Mesothelial cell of epicardium (in vitro differentiated cells): ENCODE measurements at places on chromosomes 12 and 14. TPM values are rescaled to one million over a fixed set of nuclear protein-coding genes. Genes with fewer than 3 reads are reported as not detected.

DNA sequence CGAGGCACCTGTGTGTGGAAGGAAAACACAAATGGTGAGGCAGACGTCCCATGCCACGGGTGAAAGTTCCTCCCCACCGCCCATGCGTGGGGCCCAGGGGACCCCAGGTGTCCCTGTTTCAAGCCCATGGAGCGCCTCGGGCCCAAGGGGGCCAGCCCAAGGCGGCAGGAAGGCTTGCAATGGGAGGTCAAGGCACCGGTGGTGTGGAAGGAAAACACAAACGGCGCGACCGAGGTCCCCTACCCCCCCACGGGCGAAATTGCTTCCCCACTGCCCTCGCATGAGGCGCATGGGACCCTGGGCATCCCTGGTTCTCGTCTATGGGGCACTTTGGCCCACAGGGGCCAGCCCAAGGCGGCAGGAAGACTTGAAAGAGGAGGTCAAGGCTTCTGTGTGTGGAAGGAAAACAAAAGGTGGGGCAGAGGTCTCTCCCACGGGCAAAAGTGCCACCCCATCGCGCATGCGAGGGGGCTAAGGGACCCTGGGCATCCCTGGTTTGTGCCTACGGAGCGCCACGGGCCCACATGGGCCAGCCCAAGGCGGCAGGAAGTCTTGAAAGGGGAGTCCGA lies 379.4 kb downstream of the ALG10 start:
- H3K27me3 ChIP-seq: no peaks in the 10 kb centered on the region
- peak; percentile 3 for DNase-seq
- no peak overlapping the region for H3K27ac ChIP-seq
- H3K36me3 ChIP-seq: no peaks in the 10 kb centered on the region
- H3K4me3 ChIP-seq: no peak overlapping the region

- no peak overlapping the region for H3K4me3 ChIP-seq
- no peak for DNase-seq
- H3K4me1 ChIP-seq: peaks cover 9% of the 10 kb centered on the region
- H3K27me3 ChIP-seq: peaks cover 13% of the 10 kb centered on the region
Measured at GRCh38 chr14:76591266-76591665, 170.0 kb upstream of the VASH1 start.

GRCh38 chr12:87828382-87828973 lies 200.7 kb downstream of the C12orf50 start:
- no peak for DNase-seq
- peaks cover 12% of the 10 kb centered on the region for H3K4me1 ChIP-seq
- H3K4me3 ChIP-seq: no peak overlapping the region
- H3K36me3 ChIP-seq: peaks cover 7% of the 10 kb centered on the region
- no peak overlapping the region for H3K27ac ChIP-seq
- H3K27me3 ChIP-seq: no peaks in the 10 kb centered on the region

DNA sequence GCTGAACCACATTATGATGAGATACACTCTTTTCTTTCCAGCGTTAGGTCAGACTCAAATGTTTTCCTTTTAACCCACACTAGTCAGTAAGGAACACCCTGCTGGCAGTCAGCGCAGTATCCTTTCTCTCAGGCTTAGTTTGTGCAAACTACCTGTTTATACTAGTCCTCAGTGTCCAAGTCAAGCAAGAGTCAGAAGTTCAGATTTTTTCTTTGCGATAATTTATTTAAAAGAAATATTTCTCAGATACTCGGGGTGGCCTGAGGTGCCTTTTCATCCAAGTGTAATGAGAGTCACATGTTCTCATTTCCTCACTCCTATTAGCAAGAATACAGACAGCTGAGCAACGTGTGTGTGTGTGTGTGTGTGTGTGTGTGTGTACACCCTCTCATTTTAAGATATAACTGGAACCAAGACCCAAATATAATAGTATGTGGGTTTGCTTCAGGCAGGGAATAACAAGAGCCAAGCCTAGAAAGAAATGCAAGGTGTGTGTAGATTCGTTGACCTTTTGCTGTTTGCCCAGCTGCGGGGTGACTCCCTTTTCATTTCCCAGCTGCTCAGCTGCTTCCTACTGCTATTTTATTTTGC lies 182.7 kb downstream of the KICS2 start:
- DNase-seq: no peak
- H3K4me3 ChIP-seq: no peak overlapping the region
- H3K36me3 ChIP-seq: no peaks in the 10 kb centered on the region
- H3K27me3 ChIP-seq: no peaks in the 10 kb centered on the region
- H3K4me1 ChIP-seq: peaks cover 27% of the 10 kb centered on the region

- no peak for DNase-seq
- H3K4me1 ChIP-seq: no peaks in the 10 kb centered on the region
- H3K27ac ChIP-seq: no peak overlapping the region
- no peaks in the 10 kb centered on the region for H3K36me3 ChIP-seq
Measured at GRCh38 chr14:96792591-96792990, 4.6 kb upstream of the VRK1 start.

COX6A1 gene
- total RNA-seq: 229 to 242 TPM (median 230 TPM) in 3 replicates

RPGRIP1 gene
- total RNA-seq: 0.29 to 0.35 TPM (median 0.29 TPM) in 3 replicates

FOXG1 gene
- total RNA-seq: not detected in 3 replicates

PRKD1 gene
- 25.3 to 27.3 TPM (median 26.8 TPM) in 3 replicates for total RNA-seq
